ENCODE measurements at places on chromosomes 7 and 10.

DNA sequence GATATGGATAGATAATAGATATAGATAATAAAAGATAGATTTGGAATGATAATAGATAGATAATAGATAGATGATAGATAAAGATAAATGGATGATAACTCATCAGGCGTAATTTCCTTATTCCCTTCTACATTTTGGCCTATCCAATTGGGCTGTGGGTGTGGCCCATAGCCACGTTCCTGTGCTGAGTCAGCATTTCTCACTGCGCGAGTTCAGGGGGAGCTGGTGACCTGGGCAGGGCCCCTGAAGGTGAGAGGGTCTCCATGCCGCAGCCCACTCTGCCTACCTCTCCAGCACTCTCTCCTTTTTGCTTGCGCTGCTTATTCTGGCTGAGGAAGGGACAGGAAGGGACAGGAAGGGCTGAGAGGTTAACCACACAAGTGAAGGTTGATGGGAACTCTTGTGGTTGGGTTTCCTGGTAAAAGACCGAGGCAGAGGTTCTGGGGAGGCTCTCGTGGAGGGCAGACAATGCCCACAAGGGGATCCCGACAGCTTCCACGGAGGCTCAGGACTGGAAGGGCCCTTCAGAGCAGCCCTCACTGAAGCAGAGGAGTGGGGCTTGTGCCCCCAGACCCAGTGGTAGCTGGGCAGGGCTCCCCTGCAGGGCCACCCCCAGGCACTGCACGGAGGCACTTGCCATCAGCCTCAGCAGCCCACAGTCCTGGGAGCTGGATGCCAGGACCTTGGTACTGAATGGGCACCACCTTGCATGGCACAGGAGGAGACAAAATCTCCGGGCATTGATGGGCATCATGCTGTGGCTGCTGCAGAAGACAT lies 247.3 kb upstream of the PITRM1 start:
- DNase-seq: no peak

- DNase-seq: no peak
These were observed 189.0 kb upstream of the SH2B2 start for GRCh38 chr7:102097601-102098161.

- no peak for DNase-seq
These were observed 557.0 kb upstream of the IGFBP3 start for GRCh38 chr7:46478046-46478445.

DNA sequence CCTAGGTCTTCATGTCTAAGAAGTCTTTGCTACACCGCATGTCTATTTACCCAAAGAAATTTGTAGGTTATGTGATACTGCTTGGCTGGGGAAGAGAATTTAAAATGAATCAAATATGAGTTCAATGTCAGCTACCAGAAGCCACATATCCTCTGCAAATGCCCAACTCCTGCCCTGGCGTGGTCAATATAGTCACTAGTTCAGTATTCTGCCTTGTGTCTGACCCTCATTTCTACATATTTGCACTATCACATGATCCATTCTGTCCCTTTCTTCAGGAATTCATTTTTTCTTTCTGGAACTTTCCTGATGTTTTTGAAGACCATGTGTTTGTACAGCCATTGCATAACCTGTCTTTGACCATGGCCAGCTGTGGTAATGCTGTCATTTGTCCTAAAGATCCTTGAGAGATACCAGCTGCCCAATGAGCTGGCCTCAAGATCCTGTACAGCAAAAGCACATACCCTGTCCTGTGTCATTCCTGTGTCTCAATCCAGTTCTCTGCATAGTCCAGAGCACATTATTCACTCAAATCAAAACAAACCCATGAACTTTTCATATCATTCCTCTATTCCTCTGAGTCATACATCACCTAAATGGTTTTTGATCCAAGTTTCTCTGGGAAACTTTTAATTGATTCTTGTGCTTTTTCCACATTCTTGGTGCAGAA lies 524.5 kb downstream of the PARD3 start:
- DNase-seq: no peak

DNA sequence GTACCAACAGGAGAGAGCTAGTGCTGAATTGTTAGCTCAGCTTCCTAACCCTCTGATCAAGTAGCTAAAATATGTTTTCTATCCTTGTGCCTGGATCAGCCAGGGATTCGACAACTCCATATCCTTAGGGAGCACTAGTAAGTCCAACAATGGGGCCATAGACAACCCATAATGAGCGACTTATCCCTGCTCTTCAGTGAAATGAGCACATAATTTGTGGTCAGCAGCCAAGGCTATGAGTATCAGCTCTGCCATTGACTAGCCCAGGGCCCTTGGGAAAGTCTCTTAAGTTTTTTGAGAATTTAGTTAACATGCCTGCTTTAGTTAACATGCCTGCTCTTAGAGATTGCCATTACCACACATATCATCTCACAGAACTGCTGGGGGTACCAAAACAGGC lies 39.3 kb downstream of the COL1A2 start:
- DNase-seq: no peak

DNA sequence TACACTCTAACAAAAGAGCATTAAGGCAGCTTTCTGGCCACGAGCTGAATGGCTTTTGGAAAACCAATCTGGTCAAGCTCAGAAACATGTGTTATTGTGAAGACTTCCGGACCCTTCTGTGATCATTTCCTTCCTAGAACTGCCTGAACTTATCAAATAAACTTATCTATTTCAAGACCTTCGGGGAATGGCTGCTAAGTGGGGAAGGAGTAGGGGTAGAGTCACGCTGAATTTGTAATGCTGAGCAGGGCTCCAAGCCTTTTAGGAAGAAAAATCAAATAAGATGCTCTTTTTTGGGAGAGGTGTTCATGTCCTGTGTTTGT lies 56.6 kb downstream of the PAPSS2 start:
- no peak for DNase-seq

GRCh38 chr10:21467633-21468032 lies 57.8 kb downstream of the SKIDA1 start:
- DNase-seq: no peak

DNA sequence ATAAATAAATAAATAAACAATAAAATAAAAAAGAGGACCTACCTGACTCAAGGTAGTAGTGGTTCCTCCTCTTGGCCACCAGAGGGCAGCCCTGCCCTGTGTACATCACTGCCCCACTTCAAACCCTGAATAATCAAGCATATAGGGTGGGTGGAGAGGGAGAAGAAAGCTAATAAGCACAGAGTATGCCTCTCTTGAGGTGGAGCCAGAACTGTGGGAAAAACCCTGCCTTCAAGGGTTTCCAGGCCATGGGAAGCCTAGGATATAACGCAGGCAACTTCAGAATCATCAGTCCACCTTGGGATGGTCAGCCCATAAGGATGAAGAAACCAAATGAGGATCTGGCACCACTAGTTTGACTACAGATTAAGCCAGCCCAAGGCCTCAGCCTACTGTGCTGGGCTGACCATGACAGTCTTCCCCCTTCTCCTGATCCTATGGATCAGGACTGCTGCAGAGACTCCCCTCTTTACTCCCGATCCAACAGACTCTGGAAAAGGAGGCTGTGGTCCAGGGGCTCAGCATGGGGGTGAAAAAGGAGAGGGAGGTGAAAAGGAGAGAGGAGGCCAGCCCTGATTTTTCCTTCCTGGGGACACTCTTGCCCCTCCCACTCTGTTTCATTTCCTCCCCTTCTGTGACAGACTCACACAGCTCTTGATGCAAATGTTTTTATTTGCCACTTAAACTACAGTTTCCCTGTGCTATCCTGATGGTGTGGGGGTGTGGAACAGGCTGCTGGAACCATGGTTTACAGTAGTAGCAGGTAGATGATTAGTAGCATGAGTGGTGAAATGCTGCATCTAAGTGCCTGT lies 10.1 kb downstream of the AVPI1 start:
- DNase-seq: peak; percentile 34

- no peak for DNase-seq
These were observed 36.0 kb downstream of the COL17A1 start for GRCh38 chr10:104049504-104050250.

- DNase-seq: no peak
These were observed 147.5 kb upstream of the CHST15 start for GRCh38 chr10:124240839-124241291.

Data from effector memory CD8-positive, alpha-beta T cell (primary cell).